ENCODE measurements at places on chromosomes 2 and 18.

- DNase-seq, result no peak
These were observed 193.5 kb upstream of the NDUFV2 start for GRCh38 chr18:8908792-8909510.

GRCh38 chr2:108351889-108352288 lies 25.9 kb upstream of the SULT1C4 start:
- no peak for DNase-seq

GRCh38 chr2:132392221-132392620 lies 24.4 kb upstream of the GPR39 start:
- peak; percentile 43 for DNase-seq

DNA sequence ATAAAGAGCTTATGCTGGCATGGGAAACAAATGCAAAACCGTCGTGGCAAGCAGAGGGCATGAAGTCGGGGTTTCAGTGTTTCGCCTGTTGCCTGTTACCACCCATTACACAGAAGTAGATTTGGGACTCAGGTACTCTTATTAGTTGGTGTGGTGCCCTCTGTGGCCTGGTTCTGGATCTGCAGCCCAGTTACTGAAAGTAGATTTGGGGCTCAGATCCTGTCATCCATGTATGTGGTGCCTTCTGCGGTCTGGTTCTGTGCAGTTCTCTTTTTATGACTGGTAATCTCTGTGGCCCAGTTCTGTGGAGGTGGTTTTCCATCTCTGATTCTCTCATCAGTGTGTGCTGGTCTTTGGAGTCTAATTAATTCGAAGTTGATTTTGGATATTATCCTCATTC lies 45.2 kb downstream of the ADNP2 start:
- DNase-seq, result peak; percentile 53

GRCh38 chr18:44884431-44884830 lies 203.7 kb downstream of the SETBP1 start:
- DNase-seq, result no peak

All from NCI-H524 (cell line).